Suppressor macrophage treated with lipopolysaccharide for 1 hour (primary cell): ENCODE measurements at places on chromosomes 3 and 15.
A peak's percentile ranks its signal among the peaks of the same experiment; 100 is the strongest.

GRCh38 chr15:40721701-40722100 lies 26.7 kb downstream of the RAD51 start:
- DNase-seq, result peak; percentile 79

DNA sequence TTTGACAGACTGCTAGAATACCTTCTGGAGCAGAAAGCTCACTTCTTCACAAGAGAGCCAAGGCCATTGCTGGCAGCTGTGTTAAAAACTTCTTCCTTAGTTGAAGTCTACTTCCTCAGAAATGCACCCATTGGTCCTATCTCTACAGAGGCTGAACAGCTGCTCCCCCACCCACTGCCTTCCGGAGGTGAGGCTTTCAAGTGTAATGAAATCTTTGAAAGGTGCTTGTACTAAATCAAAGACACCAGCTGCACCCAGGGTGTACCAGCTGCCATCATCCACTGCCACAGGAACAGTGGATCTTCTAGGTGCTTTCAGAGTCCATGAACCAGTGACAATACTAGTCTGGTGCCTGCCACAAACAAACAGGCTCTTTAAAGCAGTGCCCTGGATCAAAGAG lies 26.4 kb upstream of the HERC1 start:
- peak; percentile 38 for DNase-seq

DNA sequence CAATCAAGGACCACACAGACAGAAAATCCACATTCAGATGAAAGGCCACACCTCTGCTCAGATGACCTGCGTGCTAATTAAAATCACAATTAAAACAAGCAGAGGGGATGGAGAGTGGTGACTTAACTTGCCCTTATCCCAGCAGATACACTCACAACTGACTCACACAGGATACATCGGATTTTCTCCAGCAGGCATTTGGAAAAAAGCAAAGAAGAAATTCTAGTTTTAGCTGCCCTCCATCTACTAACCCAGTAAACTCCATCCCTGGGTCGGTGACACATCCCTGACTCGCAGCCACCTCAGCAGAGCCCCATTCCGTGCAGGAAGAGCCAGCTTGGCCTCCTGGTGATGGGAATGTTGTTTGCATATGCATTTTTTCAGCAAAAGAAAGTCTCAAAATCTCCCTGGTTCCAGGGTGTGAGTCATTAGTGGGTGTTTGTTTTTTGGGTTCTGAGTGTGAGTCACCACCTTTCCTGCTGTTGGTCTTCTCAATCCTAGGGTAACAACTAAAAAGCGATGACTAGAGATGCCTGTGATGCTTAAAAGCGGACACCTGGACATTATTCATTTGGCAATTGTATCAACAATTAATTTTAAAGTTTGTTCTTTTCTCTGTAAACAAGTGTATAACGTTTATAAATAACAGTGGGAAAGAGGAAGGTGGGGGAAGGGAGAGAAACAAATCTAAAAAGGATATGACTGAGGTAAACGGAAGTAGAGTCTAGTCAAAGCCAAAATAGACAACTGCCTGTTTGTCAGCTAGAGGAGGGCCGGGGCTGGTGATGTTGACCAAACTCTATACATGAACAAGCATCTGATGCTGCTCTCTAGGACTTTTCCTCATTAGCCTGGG lies 49.8 kb upstream of the SLC4A7 start:
- peak; percentile 96 for DNase-seq

DNA sequence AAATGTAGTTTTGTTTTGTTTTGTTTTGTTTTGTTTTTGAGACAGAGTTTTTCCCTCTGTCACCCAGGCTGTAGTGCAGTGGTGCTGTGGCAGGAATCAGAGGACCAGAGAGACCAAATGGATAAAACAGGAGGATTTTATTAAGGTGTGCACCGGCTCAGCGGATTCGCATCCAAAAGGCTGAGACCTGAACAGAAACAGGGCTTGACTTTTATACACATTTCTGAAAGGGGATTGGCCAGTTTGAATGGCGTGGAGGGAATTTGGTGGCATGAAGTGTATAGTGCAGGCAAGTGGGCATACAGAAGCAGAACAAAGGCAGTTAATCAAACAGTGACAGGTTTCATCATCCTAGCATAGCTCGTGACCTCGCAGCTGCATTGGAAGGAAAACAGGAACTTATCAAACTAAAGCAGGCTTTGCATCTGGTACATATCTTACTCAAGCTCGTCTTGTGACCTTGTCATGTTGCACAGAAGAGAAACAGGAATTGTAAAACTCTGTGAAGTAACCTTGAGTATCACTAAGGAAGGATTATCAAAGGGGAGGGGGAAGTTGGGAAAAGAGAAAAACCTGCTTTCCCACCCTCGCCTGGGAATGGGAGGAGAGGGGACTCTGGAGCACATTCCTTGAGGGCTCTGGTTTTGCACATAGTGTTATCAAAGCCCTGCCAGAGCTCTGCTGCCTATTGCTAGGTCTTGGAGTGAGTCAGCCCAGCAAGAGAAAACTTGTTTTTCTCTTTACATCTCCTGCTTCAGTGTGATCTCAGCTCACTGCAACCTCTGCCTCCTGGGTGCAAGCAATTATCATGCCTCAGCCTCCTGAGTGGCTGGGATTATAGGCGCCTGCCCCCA lies 38.5 kb downstream of the C3orf62 start:
- peak; percentile 87 for DNase-seq

- peak; percentile 78 for DNase-seq
Measured at GRCh38 chr3:193605876-193606275, 12.9 kb downstream of the OPA1 start.
